Adrenal gland (tissue), 19 donors: ENCODE measurements at places on chromosomes 12 and 14.

DNA sequence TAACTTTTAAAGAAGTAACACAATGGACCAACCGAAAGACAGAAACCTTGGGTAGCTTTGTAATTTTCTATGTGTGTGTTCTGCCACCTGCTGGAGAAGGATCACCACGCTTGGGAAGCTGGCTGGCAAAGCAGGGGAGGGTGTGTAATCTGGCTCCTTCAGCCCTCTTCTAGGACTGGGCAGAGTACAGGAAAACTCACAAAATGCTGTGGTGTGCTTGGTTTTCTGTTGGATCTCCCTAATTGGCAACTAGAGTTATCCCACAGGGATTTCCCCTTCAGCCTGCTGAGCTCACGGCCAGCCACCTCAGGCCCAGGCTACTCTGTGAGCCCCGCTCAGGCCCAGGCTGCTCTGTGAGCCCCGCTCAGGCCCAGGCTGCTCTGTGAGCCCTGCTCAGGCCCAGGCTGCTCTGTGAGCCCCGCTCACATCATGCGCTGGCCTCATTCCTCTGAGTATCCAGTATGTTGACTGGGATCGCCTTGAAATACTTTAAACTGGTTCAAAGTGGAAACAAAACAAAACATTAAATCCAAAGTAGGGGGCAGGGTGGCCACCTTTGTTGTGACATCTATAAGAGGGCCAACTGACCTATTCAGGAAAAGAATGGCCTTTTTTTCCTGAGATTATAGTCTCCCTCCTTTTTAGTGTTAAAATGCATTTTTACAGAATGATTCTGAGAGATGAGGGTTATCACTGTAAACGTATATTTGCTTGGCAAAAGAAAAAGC, 52.0 kb upstream of the RNU6-8 start:
- DNase-seq: peak; percentile 77

- no peak for DNase-seq
Measured at GRCh38 chr12:101823039-101823438, 7.7 kb downstream of the GNPTAB start.

DNA sequence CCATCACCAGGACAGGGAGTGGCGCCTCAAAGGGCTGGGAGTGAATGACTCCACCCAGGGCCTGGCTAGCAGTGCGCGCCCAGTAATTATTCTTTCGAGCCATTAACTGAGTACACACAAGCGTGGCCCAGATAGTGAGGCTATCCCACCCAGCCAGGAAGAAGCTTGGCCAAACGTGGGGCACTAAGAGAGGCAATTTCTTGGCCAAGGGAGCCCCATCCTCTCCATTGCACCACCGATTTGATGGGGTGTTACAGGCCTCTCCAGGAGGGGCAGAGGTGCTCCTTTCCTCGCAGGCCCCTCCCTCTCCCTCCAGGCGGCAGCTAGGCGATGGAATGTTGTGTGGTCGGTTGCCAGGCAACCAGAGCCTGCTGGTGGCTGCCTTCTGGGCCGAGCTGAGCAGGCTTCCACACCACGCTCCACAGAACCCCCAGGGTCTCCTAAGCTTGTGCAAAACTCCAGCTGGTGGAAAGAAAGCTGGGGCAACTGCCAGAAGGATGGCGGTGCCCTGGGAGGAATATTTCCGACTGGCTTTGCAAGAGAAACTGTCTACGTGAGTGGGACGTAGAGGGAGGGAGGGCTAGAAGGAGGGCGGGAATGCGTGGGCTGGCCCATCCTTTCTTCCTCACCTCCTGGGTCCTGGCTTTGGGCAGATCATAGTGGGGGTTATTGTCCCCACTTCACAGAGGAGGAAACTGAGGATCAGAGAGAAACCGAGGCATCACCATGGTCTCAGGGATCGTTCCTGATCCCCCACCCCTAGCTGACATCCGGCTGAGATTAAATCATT, at the start of gene CFAP73:
TSS of gene CFAP73 (plus strand) at position 364 of the 790 bp plus-strand sequence. CDS start at position 498, 134 bp downstream.
- DNase-seq: peak; percentile 57

DNA sequence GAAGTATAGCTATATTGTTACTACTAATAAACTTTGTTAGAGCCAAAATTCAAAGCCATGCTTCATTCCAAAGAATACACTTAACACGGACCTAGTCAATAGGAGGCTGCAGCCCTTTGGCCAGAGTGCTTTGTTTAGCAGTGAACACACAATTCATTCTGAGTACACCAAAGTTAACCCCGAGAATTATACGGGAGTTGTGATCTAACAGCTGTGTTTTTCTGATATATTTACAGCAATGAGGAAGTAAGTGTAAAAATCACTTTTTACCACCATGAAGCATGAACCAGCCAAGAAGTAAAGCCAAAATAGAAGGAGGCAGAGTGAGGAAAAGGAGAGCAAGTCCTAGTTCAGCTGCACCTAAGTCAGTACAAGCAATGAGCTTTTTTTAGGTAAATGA, 156.8 kb upstream of the PDE3A start:
- DNase-seq: no peak

- peak; percentile 89 for DNase-seq
Measured at GRCh38 chr14:74712499-74713394, at the start of the genes AREL1 and FCF1. Gene AREL1 (minus strand): TSS chr14:74713080. CDS start chr14:74685615, 27,465 bp downstream. Gene FCF1 (plus strand): TSS chr14:74713144. CDS start chr14:74713198, 54 bp downstream.

- no peak for DNase-seq
Measured at GRCh38 chr12:12776261-12776660, 9.2 kb upstream of the APOLD1 start.

DNA sequence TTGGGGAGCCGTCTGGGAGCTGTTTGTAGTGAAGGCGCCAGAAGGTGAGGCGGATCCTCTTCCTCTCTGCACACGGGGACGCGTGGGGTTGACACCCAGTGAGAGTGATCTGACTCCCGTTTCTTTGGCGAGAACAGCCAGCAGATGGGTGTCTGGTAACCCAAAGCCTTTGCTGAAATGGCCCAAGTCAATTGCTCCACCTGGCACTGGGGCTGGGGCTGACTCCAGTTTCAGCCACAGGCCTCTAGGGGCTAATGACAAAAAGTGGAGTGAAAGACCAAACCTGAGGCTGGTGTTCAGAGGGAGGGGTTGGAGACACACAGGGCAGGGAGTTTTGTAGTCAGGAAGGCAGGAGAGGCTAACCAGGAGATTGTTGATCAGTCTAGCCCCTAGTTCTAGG, 87.0 kb downstream of the FRMD6 start:
- no peak for DNase-seq

- no peak for DNase-seq
Measured at GRCh38 chr14:73026243-73026844, 562 bp downstream of the ZFYVE1 start.

DNA sequence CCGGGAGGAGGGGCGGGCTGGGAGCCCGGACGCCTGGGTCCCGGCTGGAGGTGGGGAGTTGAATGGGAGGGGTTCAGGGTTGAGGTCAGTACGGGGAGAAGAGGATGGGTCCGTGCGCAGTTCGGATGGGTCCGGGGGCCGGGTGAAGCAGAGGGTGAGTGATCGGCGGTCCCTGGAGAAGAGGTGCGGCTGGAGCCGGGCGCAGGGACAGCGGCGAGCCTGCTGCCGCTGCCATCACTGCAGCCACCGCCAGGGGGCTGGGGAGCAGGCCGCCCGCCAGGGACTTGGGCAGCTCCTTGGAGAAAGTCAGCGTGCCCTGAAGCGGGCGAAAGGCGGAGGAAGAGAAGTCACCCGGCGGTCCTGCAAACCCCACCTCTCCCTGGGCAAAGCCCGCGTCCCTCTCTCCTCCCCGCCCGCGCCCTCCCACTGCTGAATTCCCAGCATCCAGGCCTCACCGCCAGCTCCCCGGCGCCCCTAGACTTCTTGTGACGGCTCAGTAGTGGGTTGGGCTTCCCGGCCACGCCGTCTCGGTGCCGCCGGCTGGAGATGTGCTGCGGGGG, 6.0 kb upstream of the GPR84 start:
- DNase-seq: peak; percentile 81

- no peak for DNase-seq
Measured at GRCh38 chr12:6396031-6396430, 12.1 kb downstream of the LTBR start.

- no peak for DNase-seq
Measured at GRCh38 chr12:50936821-50937530, 15.4 kb upstream of the HIGD1C start.

- DNase-seq: peak; percentile 38
Measured at GRCh38 chr12:121581686-121582429, 1.0 kb upstream of the KDM2B start.

- no peak for DNase-seq
Measured at GRCh38 chr12:116466536-116466935, 92.6 kb upstream of the MAP1LC3B2 start.

DNA sequence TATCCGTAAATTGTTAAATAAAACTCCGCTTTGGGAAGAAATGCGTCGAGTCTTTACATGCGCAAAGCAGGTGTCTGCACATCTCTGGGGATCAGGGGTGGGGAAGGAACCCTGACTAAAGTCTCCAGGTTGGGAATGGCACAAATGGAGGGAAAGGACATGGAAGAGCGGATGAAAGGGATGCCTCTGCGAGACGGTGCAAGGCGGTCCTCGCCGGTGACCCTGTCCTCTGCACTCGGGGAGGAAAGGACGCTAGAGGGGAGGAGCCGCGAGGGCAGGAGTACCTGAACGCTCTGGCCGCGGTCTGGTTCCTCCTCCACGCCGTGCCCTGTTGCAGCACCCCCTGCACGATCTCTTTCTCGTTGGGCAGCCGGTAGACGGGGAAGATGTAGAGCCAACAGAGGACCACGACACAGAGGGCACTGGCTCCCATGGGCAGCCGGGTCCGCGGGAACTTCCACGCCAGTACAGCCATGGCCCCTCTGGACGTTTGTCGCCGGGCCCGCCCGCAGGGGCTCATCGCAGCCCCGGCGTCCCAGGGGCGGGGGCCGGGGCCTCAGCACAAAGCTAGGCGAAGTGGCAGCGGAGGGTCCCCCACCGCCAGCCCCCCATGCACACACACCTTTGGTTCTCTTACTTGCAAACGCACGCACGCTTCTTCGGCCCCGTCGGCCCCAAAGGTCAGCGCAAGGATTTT, 646 bp downstream of the ST8SIA1 start:
- DNase-seq: peak; percentile 34

DNA sequence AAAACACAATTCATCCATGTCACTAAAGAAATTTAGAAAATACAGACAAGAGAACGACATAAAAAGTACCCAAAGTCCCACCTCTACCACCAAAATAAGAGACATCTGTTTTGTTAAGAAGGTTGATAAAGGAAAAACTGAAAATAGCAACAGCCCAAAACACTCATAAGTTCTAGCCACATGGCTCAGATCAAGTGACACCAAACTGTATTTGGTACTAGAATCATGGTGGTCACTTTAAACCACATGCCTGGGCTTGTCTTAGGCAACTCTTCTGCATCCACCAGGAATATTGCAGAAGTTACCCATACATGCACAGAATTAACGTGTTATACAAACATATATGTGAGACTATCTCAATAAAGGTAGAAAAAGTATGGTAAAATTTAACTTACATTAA, 78.2 kb upstream of the GTF2A1 start:
- no peak for DNase-seq

DNA sequence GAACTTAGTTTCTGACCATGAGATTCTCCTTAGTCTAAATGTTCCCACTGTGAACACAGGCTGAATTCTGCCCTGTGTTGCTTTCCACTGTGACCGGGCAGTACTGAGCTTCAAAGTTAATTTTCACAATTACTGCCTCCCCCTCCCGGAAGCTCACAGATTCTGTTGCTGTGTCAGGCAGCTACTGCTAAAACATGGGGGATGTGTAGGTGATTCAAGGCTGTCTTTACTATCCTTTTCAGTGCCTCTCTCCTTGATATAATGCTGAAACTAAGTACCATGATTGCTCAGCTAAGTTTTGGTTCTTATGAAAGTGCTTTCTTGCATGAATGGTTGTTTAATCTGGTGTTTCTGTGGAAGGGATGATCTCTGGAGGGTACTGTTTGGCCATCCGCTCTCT, 428.3 kb upstream of the NOVA1 start:
- no peak for DNase-seq

GRCh38 chr12:59113831-59114615, 193.7 kb upstream of the LRIG3 start:
- DNase-seq: peak; percentile 78

DNA sequence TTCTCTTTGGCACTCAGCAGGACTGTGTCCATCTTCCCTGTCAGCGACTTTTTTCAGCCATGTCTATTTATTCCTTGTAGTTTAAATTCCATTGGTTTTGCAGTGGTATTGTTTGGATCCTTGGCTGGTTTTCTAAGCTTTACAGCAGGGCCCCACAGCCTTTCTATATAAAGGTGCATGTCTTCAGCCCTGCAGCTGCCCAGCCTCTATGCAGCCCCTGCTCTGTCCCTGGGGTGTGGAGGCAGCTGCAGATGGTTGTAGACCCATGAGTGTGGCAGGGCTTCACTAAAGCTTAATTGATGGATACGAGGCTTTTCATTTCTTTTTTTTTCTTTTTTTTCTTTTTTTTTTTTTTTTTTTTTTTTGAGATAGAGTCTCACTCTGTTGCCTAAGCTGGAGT, 29.7 kb downstream of the SFSWAP start:
- peak; percentile 10 for DNase-seq

GRCh38 chr12:6264402-6265037, 46.0 kb upstream of the PLEKHG6 start:
- DNase-seq: no peak

GRCh38 chr12:52046859-52047258, 4.4 kb upstream of the NR4A1 start:
- no peak for DNase-seq

DNA sequence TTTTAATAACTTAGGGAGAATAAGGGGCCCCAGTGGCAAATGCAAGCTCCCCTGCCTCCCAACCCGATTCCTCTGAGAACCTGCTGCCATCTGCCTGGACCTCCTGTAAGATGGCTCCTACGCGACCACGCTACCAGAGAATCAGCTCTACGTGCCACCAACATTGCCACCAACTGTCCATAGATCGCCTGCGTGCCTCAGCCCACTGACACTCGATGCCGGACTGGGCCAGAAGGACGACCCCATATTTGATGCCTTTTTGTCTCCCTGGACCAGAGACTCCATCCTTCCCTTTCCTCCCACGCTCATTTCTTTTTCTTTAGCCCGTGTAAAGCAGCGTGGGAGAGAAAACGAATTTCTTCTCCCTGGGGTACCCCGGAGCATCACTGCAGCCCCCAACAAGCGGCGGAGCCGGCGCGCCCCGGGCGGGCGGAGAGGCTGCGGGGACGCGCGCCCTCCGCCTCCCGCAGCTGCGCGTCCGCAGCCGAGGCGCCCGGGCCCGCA, 565 bp upstream of the KLHL42 start:
- DNase-seq: peak; percentile 21

DNA sequence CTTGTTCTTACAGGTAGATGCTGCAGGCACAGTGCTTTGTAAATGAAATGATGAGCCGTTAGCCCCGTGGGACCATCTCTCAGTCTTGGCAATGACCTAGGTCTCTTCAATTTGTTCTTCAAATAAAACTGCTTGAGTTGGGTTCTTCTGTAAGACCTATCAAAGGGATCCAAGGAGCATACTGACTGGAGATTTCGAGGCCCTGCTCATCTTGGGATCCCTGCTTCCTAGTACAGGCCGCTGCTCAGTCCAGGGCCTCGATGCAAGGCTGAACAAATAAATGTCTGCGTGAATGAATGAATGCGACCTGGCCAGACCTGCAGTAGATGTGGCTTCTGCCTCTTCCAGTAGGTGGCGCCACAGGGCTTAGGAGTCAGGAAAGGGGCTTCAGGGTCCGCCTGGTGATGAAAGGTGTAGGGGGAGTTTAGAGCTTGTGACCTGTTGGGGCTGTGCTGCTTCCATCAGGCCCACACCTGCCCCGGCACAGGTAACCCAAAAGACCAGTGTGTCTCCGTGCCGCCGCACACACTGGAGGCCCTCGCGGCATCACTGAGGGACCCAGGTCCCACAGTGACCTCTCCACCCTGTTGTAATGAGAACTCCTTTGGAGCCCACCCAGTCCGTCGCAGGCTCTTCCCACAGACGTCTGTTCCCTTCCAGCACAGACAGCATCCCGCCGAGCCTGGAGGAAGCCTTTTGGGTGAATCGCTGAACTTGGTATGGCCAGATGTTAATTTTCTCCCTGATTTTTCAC, 4.4 kb downstream of the CACNA1C start:
- no peak for DNase-seq

GRCh38 chr14:73888460-73888725, 1.7 kb downstream of the ZNF410 start:
- no peak for DNase-seq
